ENCODE measurements at places on chromosomes 1 and 21. TPM values are rescaled to one million over a fixed set of nuclear protein-coding genes. Genes with fewer than 3 reads are reported as not detected.

The CRP gene
- not detected for total RNA-seq

DNA sequence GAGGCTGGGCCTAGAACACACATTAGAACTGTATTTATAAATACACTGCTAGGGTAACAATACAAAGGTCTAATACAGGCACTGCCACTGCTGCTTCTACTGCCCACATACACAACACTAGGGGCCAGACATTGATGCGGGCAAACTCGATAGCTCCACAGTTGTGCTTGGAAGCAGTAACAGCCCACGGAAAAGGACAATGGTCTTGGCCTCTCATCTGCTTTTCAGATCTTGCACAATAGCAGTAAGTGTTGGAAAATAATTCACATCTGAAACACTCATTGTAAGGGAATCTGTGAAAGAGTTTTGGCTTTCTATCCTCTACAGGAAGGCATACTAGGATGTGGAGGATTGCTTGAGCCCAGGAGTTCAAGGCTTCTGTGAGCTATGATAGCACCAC is 6.9 kb upstream of the SPOCD1 start:
- H3K27ac ChIP-seq: no peak overlapping the region
- DNase-seq: no peak
- no peak overlapping the region for H3K4me3 ChIP-seq

GRCh38 chr1:228697207-228698016 is 37.9 kb upstream of the RHOU start:
- H3K36me3 ChIP-seq: no peaks in the 10 kb centered on the region
- no peaks in the 10 kb centered on the region for H3K27me3 ChIP-seq
- H3K27ac ChIP-seq: no peak overlapping the region
- no peak overlapping the region for H3K4me3 ChIP-seq
- peaks cover 10% of the 10 kb centered on the region for H3K4me1 ChIP-seq

- no peaks in the 10 kb centered on the region for H3K27me3 ChIP-seq
- no peaks in the 10 kb centered on the region for H3K36me3 ChIP-seq
- DNase-seq: no peak
- H3K27ac ChIP-seq: no peak overlapping the region
- H3K4me3 ChIP-seq: no peak overlapping the region
- no peaks in the 10 kb centered on the region for H3K4me1 ChIP-seq
Observed at GRCh38 chr1:215776336-215776735, 209.2 kb downstream of the KCTD3 start.

- H3K27ac ChIP-seq: no peak overlapping the region
- peaks cover 8% of the 10 kb centered on the region for H3K4me1 ChIP-seq
- no peaks in the 10 kb centered on the region for H3K27me3 ChIP-seq
- H3K36me3 ChIP-seq: peaks cover 2% of the 10 kb centered on the region
Observed at GRCh38 chr1:9859281-9860014, 35.7 kb upstream of the CLSTN1 start.

- H3K4me1 ChIP-seq: no peaks in the 10 kb centered on the region
- H3K27me3 ChIP-seq: no peaks in the 10 kb centered on the region
- no peak for DNase-seq
- H3K4me3 ChIP-seq: no peak overlapping the region
Observed at GRCh38 chr1:8002921-8003320, 23.2 kb downstream of the ERRFI1 start.

GRCh38 chr1:24769656-24770651 is 24.7 kb downstream of the CLIC4 start:
- H3K27me3 ChIP-seq: no peaks in the 10 kb centered on the region
- H3K36me3 ChIP-seq: no peaks in the 10 kb centered on the region
- no peak overlapping the region for H3K4me3 ChIP-seq
- H3K27ac ChIP-seq: no peak overlapping the region
- peaks cover 10% of the 10 kb centered on the region for H3K4me1 ChIP-seq
- DNase-seq: no peak

The E2F2 gene
- 23.7 TPM for total RNA-seq

DNA sequence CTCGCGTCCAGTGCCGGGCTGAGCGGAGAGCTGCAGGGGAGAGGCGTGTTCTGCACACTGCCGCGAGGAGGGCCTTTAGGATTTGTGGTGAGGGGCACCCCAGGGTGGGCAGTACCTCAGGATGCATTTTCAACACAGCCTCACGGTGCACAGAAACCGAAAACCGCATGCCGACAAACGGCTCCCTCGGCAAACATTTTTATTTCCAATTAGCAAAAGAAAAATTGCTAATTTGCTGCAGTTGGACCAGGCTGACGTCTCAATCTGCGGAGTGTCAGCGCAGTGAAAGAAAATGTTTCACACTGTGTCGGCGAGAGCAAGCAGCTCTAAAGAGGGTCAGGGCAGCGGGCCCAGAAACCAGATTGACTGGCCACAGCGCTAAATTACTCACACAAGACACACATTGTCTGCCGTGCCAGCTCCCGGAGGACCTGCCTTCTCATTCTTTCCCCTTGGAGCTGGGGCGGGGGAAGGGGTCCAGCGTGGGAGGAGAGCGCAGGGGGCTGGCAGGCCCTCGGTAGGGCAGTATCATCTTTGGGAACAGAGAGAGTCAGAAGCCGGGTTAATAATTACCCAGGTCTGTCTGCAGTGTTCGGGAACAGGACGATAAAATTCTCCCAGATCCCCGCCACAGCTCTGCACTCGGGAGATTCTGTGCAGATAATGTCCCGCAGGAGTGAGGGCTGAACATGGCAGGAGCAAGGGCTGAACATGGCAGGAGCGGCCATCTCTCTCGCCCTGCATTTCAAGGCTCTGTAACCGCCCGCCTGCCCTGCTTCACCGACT is 150.2 kb downstream of the PRDM16 start:
- H3K4me1 ChIP-seq: no peaks in the 10 kb centered on the region
- H3K27me3 ChIP-seq: no peaks in the 10 kb centered on the region
- H3K27ac ChIP-seq: no peak overlapping the region
- H3K4me3 ChIP-seq: no peak overlapping the region
- DNase-seq: no peak
- no peaks in the 10 kb centered on the region for H3K36me3 ChIP-seq

The SNX7 gene
- total RNA-seq: not detected

The PLEKHA6 gene
- 3.0 TPM for total RNA-seq

- no peaks in the 10 kb centered on the region for H3K36me3 ChIP-seq
- H3K27me3 ChIP-seq: no peaks in the 10 kb centered on the region
- no peaks in the 10 kb centered on the region for H3K4me1 ChIP-seq
- no peak overlapping the region for H3K27ac ChIP-seq
Observed at GRCh38 chr21:40797891-40798290, 49.1 kb downstream of the DSCAM start.

GRCh38 chr1:203304391-203304918 is 864 bp upstream of the BTG2 start:
- no peaks in the 10 kb centered on the region for H3K27me3 ChIP-seq
- peaks cover 50% of the 10 kb centered on the region for H3K4me1 ChIP-seq
- H3K27ac ChIP-seq: peak overlapping the region; percentile 98
- H3K4me3 ChIP-seq: peak overlapping the region; percentile 99
- DNase-seq: no peak

DNA sequence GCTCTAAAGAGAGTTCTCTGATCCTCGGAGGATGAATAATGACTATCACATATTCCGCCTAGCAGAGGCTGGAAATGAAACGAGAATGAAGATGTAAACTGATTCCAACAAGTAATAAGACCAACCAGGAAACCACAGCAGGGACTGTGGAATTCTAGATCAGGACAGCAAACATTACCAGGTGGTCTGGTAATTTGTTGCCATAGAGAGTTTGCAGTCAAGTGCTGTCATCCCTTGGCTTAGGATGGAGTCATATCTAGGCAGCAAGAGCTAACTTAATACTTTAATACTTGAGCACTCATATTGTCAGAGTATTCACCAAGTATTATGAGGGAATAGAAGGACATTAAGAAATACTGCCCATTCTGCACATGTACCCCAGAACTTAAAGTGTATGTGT is 45.1 kb upstream of the MUTYH start:
- no peaks in the 10 kb centered on the region for H3K27me3 ChIP-seq
- H3K36me3 ChIP-seq: no peaks in the 10 kb centered on the region
- H3K4me1 ChIP-seq: no peaks in the 10 kb centered on the region
- no peak overlapping the region for H3K4me3 ChIP-seq
- DNase-seq: no peak

DNA sequence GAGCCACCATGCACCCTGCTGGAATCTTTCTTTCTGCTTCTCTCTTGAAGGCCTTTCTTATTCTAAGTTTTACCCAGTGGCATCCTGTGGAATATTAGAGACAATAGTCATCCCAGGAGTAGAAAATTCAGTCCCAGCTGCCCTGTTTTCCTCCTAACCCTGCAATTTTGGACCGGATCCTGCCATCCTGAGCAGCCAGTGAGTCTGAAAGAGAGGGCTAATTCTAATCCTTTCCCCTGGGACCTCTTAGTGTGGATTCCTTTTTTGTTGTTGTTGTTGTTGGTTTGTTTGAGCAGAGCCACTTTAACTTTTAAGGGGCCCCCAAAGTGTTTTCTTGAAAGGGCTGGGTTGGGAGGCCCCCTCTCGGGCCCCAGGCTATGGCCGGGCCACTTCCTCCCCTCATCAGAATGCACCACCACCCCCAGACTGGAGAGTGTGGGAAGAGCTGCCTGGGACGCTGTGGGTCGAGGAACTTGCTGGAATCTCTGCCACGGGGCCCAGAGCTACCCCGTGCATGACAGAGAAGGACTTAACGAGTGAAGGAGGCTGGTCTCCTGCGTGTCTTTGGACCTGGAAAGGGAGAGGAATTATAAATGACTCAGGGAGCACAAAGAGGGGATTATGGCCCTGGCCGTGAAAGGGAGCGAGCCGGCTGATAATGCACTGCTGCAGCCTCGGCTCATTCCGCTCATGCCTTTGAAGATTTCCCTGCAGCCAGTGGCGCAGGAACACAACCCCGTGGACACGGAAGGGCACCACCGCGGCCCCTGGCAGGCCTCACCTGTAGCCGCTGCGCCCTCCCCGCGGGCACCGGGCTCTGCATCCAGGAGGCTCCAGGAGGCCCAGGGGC is 81.0 kb upstream of the AKT3 start:
- H3K4me3 ChIP-seq: no peak overlapping the region
- peaks cover 2% of the 10 kb centered on the region for H3K36me3 ChIP-seq
- H3K27me3 ChIP-seq: peaks cover 8% of the 10 kb centered on the region
- H3K27ac ChIP-seq: no peak overlapping the region
- H3K4me1 ChIP-seq: no peaks in the 10 kb centered on the region

DNA sequence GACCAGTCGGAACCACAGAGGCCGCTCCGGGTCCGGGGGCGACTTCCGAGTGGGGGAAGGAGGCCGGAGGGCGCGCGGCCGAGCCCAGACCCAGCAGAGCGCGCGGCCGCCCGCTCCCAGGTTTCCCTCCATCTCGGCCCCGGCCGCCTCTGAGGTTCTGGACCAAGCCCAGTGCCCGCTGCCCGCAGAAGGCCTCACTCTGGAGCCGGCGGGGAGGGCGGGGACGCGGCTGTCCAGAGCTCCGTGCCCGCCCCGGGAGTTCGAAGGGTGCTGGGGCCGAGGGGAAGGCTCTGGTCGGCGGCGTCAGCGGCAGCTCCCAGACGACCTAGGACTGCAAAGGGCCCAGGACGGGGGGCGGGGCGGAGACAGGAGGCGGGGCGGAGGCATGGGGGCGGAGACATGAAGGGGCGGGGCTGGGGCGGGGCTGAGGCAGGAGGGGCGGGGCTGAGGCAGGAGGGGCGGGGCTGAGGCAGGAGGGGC is 48.0 kb upstream of the SLC19A1 start:
- peaks cover 17% of the 10 kb centered on the region for H3K27me3 ChIP-seq
- peaks cover 7% of the 10 kb centered on the region for H3K36me3 ChIP-seq
- H3K27ac ChIP-seq: no peak overlapping the region
- DNase-seq: peak; percentile 85
- peaks cover 20% of the 10 kb centered on the region for H3K4me1 ChIP-seq

DNA sequence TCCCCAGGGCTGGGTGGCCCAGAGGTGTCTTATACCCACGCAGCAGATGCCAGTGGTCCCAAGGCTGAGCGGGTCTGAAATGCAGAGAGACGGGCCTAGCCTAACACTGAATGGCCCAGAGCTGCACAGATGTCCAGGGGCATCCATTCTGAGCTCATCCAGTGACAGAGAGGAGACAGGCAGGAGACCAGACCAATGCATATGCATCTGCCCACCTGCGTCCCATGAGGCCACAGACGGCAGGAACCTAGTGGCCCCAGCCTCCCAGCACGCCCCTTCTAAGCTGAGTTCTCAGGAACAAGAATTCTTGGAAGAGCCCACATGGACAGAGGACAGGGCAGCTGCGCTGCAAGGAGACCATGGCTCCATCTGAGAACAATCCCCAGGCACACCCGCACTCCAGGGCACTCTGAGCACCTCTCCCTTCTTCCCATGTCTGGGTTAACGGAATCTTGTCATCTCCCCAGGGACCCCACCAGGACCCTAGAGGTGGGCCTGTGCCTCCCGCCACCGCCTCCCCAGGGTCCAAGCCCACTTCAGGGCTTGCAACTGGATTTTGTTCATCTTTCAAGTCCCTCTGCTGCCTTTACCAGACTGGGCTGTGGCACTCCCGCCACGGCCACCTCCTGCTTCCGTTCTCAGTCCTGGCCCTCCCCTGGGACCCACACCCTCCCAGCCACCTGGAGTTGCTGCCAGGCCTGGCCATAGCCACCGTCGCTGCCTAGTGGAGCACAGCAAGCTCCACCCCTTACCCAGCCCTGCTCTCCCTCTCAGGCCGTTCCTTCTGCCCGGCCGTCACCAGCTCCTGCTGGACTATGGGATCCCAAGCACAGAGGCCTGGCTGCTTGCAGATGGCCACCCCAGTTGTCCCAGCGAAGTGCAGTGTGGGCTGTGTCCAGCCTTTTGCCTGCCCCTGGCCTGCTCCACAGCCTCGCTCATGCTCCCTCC is 3.3 kb downstream of the WNT3A start:
- no peak overlapping the region for H3K27ac ChIP-seq
- peaks cover 11% of the 10 kb centered on the region for H3K4me1 ChIP-seq
- peaks cover 39% of the 10 kb centered on the region for H3K27me3 ChIP-seq
- no peaks in the 10 kb centered on the region for H3K36me3 ChIP-seq

The ANGEL2 gene
- total RNA-seq: 41.1 TPM

The SLC6A9 gene
- total RNA-seq: 6.5 TPM

- H3K27me3 ChIP-seq: no peaks in the 10 kb centered on the region
- H3K36me3 ChIP-seq: no peaks in the 10 kb centered on the region
- no peak for DNase-seq
- no peak overlapping the region for H3K4me3 ChIP-seq
Observed at GRCh38 chr1:181416268-181416860, 67.0 kb upstream of the CACNA1E start.

GRCh38 chr1:24805534-24806301 is 60.5 kb downstream of the CLIC4 start:
- DNase-seq: no peak
- H3K27ac ChIP-seq: no peak overlapping the region
- H3K36me3 ChIP-seq: no peaks in the 10 kb centered on the region
- H3K27me3 ChIP-seq: no peaks in the 10 kb centered on the region
- H3K4me1 ChIP-seq: peaks cover 3% of the 10 kb centered on the region
- H3K4me3 ChIP-seq: no peak overlapping the region

Measured in activated CD8-positive, alpha-beta T cell treated with anti-CD3 and anti-CD28 coated beads for 36 hours (primary cell).